ENCODE measurements at places on chromosomes 1 and 21.

- DNase-seq = peak; percentile 24
Measured at GRCh38 chr1:216905137-216905536, 181.9 kb upstream of the ESRRG start.

DNA sequence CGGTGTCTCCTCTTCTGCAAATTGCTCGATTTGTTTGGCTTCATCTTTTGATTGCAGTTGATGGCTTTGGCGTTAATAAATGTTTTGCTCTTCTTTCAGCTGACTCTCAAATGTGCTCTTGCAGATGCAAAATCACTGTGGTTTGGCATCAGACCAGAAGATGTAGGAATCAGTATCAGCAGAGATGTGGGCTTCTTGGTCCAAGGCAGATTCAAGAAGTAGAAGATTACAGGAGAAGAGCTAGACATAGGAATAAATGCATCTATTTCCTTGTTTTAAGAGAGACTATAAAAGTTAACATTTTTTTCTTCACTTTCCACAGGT lies 59.8 kb upstream of the BACH1 start:
- no peak for DNase-seq

GRCh38 chr21:45829668-45830067 lies 151.9 kb upstream of the COL6A1 start:
- no peak for DNase-seq

DNA sequence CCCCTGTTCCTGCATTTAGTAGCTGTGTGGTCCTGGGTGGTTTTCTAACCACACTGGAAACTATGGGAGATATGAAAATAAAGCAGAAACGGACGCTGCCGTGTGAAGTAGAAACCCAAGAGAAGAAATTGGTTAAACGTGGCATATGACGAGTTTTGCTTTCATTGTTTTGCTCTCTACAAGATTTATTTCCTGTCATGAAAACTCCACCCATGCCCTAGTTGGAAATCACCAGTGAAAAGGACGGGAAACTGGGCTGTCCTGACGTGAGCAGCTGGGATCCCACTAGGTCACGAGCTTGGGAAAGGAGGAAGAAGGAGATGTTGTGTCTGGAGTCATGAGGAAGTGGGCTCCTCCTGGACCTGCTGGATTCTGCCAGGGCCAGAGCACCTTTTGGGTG lies 120.8 kb upstream of the GADD45A start:
- no peak for DNase-seq

DNA sequence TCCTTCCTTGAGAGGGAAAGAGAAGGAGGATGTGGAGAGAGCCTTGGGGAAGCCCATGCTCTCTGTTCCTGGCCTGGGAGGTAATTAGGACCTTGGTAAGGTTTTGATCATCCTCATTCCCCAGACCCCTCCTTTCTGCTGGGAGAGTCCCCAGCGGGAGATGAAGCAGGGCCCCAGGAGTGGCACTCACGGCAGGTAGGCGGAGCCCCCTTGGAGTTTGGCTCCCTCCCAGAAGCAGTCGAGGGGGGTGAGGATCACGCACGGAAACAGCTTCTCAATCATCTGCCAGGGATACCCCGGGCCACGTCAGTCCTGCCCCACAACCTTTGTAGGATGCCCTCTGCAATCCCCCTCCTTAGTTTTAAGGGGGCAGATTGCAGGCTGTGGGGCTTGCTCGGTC lies 11.5 kb downstream of the PTCH2 start:
- no peak for DNase-seq

- DNase-seq = peak; percentile 52
Measured at GRCh38 chr1:229229137-229229720, 41.7 kb upstream of the RAB4A start.

DNA sequence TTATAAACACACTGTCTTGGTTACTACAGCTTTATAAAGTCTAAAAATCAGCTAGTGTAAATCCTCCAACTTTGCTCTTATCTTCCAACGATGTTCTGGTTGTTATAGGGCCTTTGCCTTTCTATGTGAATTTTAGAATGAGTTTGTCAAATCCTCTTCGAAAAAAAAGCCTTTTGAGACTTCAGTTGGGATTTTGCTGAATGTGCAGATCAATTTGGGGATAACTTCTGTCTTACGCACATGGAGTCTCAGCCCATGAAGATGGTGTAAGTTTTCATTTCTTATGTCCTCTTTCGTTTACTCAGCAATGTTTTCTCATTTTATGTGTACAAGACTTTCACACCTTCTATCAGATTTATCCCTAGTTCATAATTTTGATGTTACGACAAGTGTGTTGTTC lies 64.8 kb upstream of the ADARB1 start:
- no peak for DNase-seq

DNA sequence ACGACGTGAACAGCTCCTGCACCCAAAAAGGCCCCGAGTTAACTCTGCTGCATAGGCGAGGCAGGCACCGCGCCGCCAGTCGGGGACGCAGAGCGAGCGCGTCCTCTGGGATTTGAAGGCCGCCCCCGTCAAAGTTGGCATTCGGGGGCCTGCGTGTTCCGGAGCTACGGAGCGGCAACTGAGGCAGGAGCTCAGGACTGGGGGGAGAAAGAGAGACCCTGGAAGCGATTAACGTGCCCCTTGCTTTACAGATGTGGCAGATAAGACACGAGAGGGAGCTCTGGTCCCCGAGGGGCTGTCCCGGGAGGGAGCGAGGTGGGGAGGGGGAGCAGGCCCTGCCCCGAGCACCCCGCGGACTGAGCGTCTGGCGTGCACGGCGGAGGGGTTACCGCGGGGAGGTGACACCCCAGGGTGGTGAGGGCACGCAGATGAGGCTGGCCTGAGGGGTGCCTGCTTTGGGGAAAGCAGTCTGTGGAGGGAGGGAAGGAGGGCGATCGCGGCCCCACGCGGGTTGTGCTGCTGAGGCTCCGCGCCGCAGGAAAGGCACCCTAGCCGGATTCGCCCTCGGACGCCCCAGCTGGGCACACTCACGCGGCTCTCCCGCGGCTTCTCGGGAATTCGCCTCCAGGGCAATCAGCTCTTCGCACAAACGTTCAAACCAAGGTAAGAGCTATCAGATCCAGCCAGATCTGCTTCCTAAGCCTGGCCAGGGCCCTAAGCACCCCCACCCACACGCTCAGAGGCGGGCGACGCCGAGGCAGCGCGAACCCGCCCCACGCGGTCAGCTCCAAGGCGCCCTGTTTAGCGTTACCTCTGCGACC lies 26.5 kb downstream of the ACTA1 start:
- no peak for DNase-seq

DNA sequence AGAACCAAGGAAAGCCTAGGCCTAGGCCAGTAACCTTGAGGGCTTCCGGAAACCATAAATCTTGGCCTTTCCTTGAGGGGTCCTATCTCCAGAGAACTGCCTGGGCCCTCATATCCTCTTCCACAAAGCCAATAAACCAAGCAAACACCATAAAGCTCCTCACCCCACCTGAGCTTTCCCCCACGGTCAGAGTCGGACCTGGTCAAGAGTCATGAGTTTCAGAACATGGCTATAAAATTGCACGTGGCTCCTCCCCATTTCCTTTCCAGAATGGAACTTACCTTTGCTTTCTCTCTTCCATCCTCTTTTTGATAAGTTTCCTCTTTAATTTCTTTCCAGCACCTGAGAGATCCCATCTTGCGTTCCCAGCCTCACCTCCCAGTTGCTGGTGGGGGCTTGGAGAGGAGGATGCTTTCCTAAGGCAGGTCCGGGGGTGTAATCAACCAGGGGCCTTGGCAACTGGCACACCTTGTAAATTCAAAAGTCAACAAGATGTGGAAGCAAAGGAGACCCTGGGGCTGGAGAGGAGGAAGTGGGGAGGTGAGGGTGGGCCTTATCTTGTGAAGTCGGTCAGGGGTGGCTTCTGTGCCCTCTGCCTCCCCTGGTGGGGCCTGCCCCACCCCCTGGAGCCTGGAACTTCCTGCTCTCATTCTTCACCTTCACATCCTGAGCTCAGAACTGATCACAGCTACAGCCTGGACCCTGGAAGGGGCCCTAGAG lies 259.9 kb downstream of the FOXD2 start:
- DNase-seq = peak; percentile 69

- DNase-seq = peak; percentile 32
Measured at GRCh38 chr1:226938903-226939437, 1.1 kb upstream of the COQ8A start.

- no peak for DNase-seq
Measured at GRCh38 chr1:223243441-223244050, 100.5 kb upstream of the TLR5 start.

GRCh38 chr21:35508139-35508888 lies 459.2 kb upstream of the RUNX1 start:
- DNase-seq = peak; percentile 37

DNA sequence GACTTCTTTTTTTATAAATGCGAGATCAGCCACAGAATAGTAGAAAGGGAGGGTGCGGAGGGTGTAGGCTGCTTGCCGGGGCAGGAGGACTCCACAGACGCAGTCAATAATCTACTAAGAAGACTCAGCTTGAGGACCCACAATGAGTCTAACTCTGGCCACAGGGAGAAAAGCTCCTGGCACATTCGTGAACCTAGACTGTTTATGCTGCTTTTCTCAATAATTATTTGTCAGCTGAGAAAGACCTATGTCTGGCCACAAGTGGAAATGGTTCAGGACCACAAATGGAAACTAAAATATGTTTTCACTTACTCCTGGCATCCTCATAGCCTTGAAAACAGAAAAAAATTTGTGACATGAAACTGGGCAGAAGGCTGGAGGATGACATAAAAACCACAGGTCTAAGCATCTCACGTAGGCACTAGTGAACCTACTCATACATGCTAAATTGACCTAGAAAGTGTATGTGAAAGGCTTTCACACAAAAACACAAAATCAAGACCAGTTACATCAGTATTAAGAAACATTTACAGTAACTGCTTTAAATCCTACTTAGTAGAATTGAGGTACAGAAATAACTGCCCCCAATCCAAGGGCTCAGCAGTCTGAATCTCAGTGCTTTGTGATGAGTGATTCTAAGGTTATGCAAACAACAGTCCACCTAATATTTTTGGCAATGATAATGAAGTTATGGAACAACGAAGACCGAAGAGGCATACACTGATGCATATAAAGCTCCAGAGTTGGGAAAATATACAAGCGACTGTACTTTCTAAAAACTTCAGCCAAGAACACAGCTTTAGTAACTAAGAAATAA lies 159.5 kb downstream of the SLC45A1 start:
- DNase-seq = no peak

DNA sequence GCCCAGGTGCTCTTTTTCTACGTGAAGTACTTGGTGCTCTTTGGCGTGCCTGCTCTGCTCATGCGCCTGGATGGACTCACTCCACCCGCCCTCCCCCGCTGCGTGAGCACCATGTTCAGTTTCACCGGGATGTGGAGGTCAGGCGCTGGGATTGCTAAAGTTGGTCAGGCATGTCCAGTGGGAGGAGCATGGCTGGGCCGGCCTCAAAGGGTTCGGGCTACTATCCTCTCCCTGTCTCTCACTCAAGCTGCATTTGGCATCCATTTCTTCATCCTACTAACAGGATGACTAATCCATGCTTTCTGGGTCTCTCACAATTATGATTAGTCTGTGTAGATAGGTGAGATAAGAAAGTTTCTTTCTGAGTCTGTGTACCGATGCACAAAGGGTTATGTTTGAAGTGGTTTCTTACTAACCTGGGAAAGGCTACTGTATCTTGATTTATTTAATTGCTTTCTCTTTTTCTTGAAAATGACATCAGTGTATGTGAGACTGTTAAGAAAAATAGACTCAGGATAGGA lies 135.9 kb downstream of the HHAT start:
- DNase-seq = peak; percentile 11

DNA sequence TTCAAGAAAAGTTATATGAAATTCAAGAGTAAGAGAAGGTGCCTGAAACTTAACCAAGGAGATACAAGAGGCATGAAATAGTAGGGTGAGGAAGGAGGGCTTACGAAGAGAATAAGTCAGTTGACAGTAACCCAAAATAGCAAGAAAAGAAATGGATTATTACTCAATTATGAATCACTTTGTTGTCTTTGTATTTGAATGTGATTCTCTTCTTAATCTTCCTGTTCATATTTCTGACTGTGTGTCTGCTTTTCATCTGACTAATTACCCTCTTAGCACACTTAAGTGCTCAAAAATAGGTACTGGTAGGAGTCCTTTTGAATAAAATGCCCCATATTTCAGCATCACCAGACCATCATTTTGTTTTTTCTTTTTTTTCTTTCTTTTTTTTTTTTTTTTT lies 39.4 kb downstream of the GLMN start:
- DNase-seq = no peak

GRCh38 chr21:42266971-42267556 lies 48.1 kb downstream of the ABCG1 start:
- DNase-seq = no peak

DNA sequence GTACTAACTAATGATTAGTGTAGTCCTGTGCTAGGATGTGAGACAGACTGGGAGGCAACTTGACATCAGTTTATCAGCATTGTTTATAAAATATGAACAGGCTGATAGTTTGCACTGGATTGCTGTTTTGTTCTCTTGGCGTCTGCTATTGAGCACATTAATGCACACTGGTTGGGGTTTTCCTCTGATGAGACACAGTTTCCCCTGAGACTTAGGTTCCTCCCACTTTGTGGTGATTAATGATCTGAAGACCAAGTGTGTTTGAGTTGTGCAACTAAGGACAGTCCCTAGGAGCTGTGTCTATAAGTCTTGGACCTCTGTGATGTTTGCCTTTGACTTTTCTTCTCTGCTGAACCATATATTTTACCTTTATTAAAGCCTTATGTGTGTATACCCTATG lies 1015.4 kb downstream of the AMY1C start:
- peak; percentile 14 for DNase-seq

DNA sequence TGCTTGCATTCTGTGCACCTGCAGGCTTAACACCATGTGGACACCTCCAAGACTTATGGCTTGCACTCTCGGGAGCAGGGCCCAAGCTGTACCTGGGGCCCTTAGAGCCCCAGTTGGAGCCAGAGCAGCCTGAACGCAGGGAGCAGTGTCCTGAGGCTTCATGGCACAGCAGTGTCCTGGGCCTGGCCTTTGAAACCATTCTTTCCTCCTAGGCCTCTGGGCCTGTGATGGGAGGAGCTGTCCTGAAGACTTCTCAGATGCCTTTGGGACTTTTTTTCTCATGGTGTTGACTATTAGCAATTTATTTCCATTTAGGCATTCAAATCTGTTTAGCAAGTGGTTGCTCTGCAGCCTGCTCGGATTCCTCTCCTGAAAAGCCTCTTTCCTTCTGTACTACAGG lies 11.0 kb downstream of the RPTN start:
- DNase-seq = no peak

- no peak for DNase-seq
Measured at GRCh38 chr1:17723684-17724083, 31.4 kb upstream of the ACTL8 start.

- DNase-seq = no peak
Measured at GRCh38 chr1:23522244-23522982, 8.6 kb downstream of the E2F2 start.

DNA sequence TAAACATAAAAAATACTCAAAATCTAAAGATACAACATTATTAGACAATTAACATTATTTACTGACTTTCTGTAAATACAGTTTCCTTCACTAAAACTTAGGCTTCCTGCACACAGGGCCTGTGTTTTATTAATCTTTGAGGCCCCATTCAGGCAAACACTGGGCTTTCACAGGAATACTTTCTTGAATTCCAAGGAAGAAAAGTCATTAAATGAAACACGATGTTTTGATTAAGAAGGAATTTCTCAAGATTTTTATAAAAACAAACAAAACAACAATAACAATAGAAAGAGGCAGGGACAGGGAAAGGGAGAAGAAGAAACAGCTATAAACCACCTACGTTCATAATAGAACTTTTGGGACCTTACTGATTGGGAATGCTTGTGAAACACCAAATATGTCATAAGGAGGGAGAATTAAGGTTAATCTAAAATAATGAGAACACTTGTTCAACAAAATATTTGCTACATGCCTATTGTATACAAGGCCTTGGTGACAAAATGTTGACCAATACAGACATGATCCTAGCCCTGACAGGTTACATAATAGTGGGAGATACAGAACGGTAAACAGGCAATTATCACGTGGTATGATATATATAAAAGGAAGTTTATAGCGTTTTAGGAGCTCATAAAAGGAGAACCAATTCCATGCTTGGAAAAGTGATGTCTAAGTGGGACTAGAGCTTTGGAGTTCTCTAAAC lies 3.6 kb downstream of the DDAH1 start:
- no peak for DNase-seq

Measured in hepatocyte (in vitro differentiated cells).